ENCODE measurements at places on chromosomes 16 and 17. TPM values are rescaled to one million over a fixed set of nuclear protein-coding genes. Genes with fewer than 3 reads are reported as not detected.
A peak's percentile ranks its signal among the peaks of the same experiment; 100 is the strongest.

GRCh38 chr16:52271088-52271750, 275.7 kb downstream of the TOX3 start:
- H3K36me3 ChIP-seq: no peaks in the 10 kb centered on the region
- H3K27ac ChIP-seq: no peak overlapping the region
- no peak overlapping the region for H3K4me3 ChIP-seq
- H3K27me3 ChIP-seq: no peaks in the 10 kb centered on the region

GRCh38 chr17:48812001-48812400, 5.0 kb downstream of the TTLL6 start:
- H3K27ac ChIP-seq: no peak overlapping the region
- no peak for DNase-seq
- H3K4me1 ChIP-seq: peaks cover 21% of the 10 kb centered on the region
- H3K36me3 ChIP-seq: no peaks in the 10 kb centered on the region
- H3K27me3 ChIP-seq: peaks cover 20% of the 10 kb centered on the region

DNA sequence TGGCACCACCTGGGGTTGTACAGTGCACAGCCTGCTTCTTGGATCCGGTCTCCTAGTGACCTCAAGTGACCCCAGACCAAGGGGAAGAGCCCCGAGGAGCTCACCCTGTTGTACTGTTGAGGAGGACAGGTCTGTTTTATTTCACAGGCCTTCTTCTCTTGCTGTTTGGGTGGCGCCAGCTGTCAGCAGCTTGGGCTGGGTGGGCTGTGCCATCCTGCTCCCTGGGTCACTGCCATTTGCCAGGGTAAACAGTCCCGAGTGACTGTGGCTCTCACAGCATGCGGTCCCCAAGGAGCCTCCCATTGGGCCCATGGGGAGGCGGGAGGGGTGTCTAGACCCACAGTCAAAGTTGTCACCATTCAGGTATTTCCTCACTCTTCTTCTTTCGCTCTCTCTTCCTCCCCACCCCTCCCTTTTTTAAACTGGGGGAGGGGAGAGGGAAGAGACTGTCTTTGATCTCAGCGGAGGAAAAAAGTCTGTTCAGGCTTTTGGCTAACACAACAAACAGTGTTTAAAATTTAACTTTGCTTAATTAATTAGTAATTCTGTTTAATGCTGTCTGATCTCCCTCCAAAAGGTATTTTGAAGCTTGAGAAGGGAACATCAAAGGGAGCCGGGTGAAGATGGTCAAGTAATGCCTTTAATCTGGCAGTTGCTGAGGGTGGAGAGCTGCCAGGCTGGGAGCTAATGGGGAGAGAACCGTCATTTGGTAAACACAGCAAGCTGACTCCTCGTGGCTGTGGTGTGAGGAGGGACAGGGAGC, 64.0 kb downstream of the SNX20 start:
- no peaks in the 10 kb centered on the region for H3K36me3 ChIP-seq
- H3K27me3 ChIP-seq: no peaks in the 10 kb centered on the region
- H3K27ac ChIP-seq: no peak overlapping the region
- H3K4me3 ChIP-seq: no peak overlapping the region

DNA sequence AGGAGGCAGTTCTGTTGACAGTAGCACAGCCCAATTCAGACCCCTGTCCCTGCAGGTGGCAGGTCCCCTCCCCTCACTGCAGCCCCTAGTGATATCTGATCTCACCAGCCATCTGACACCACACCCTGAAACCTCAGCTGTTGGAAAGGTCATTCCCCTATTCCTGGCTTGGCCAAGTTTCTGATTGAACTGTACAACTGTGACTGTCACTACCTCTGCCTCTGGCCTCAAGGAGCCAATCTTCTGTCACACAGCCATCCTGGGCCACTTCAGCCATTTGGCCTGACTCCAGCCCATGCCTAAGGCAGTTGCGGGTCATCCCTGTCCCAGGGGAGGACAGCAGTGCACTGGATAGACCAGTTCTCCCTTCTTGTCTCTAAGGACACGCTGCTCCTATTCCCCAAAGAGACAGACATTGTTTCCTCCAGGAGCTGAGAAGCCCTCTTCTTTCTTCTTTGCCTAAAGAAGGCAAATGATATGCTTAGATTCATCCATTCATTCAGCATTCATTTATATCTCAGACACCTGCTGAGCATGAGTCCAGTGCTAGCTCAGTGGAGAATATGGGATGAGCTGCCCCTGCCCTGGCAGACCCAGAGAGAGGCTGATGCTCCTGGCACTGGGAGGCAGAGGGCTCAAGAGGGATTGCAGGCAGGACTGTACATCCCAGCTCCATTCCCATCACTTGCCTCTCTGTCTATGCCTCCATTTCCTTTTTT, 4.6 kb upstream of the ALDOA start:
- H3K4me3 ChIP-seq: no peak overlapping the region
- H3K36me3 ChIP-seq: no peaks in the 10 kb centered on the region
- no peaks in the 10 kb centered on the region for H3K27me3 ChIP-seq
- no peak for DNase-seq
- H3K27ac ChIP-seq: no peak overlapping the region

- H3K4me1 ChIP-seq: peaks cover 78% of the 10 kb centered on the region
- peak; percentile 82 for DNase-seq
- peaks cover 95% of the 10 kb centered on the region for H3K36me3 ChIP-seq
- H3K27ac ChIP-seq: peak overlapping the region; percentile 97
- H3K27me3 ChIP-seq: no peaks in the 10 kb centered on the region
- no peak overlapping the region for H3K4me3 ChIP-seq
Measured at GRCh38 chr16:31128711-31129567, 6.6 kb downstream of the PRSS8 start.

- H3K4me3 ChIP-seq: no peak overlapping the region
- no peaks in the 10 kb centered on the region for H3K4me1 ChIP-seq
- H3K36me3 ChIP-seq: no peaks in the 10 kb centered on the region
- H3K27ac ChIP-seq: no peak overlapping the region
- DNase-seq: no peak
- peaks cover 11% of the 10 kb centered on the region for H3K27me3 ChIP-seq
Measured at GRCh38 chr17:8935191-8935590, 30.3 kb downstream of the PIK3R5 start.

Gene MIEF2
- polyA plus RNA-seq: 7.5 TPM

DNA sequence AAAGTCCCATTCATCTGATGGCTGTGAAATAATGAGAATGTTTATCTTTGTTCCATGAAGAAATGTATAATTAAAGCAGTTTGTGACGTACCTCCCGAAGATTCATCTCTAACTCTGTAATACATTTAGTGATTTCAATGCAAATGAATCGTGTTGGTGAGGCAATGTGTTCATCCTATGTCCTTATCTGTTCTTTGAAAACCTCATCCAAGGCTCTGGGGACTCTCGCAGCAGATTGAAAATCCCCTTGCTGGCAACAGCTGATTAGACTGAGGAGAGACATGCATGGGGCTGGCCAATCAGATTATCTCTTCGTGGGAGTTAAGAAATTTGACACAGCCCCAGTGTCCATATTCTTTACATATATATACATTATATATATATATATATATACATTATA, 1095.4 kb upstream of the EEF2KMT start:
- no peak for DNase-seq
- no peak overlapping the region for H3K27ac ChIP-seq
- H3K4me1 ChIP-seq: no peaks in the 10 kb centered on the region

Measured in stomach (tissue), 19 donors.